ENCODE measurements at places on chromosomes 5 and 9.

- no peak for DNase-seq
Observed at GRCh38 chr5:172903790-172904189, 55.4 kb upstream of the RPL26L1 start.

- no peak for DNase-seq
Observed at GRCh38 chr5:418162-419121, 24.5 kb upstream of the EXOC3 start.

DNA sequence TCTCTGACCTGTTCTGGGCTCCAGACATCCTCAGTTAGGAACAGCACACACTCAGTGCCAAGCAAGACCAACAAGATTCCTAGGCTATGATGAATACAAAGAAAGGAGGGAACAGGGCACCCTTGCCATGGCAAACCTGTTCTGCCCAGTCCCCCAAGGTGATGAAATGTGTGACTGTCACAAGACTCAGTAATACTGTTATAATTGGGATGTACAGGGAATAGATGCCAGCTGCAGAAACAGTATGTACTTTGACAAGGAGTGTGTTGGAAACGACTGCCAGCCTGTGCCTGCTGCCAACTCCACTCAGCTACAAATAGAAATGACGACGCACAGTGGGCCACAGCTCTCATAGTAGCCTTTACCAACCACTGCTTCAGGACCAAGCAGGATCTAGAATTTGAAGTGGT lies 453.0 kb downstream of the EFNA5 start:
- no peak for DNase-seq

- no peak for DNase-seq
Observed at GRCh38 chr9:81631218-81631745, 58.1 kb downstream of the TLE1 start.

DNA sequence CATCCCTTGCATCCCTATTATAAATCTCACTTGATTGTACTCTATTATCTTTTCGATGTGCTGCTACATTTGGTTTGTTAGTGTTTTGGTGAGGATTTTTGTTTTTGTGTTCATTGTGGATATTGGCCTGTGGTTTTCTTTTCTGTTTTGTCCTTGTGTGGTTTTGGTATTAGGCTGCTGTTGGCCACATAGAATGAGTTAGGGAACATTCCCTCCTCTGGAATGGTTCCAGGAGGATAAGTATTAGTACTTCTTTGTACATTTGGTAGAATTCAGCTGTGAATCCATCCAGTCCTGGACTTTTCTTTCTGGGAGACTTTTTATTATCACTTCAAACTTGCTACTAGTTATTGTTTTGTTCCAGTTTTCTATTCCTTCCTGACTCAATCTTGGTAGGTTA lies 287.2 kb downstream of the CWC27 start:
- DNase-seq, result no peak

GRCh38 chr9:79985264-79985663 lies 413.5 kb downstream of the TLE4 start:
- DNase-seq, result no peak

GRCh38 chr5:87298692-87299362 lies 31.1 kb downstream of the RASA1 start:
- no peak for DNase-seq

DNA sequence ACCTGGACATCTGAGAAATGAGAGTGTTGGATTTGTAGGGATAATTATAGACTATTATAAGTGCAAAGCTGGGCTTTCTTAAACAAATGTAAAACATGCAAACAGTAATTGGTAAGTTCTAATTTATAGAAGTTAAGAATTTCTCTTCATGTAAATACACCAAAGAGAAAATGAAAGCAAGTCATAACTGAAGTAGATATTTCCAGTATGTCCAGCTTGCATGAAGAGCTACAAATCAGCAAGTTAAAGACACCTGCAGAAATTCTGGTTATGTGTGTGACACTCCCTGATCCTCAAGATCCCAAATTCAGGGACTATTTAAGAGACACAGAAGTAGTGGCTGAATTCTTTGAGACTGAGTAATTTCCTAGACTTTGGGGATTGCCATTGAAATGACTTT lies 308.9 kb downstream of the TLE4 start:
- DNase-seq, result no peak

GRCh38 chr9:35726931-35727330 lies 5.1 kb downstream of the TLN1 start:
- DNase-seq, result no peak

GRCh38 chr9:107274096-107274495 lies 9.0 kb upstream of the RAD23B start:
- no peak for DNase-seq

DNA sequence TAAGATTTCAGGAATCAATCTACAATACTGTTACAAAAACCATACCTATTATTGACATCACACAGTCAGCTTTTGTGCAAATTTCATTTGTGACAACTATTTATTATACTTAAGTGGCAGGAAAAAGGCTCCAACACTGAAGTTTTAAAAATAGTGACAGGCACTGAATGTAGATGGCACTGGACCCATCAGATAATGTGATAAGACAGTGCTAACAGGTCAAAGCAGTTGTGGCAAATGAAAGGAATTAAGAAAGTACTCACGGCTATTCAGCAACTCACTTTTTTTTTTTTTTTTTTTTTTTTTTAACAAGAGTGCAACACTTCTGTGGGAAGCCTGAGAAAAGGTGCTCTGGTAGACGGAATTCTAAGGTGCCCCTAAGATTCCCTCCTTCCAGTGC lies 115.0 kb upstream of the MEF2C start:
- no peak for DNase-seq

GRCh38 chr9:14903040-14903439 lies 7.2 kb downstream of the FREM1 start:
- no peak for DNase-seq

DNA sequence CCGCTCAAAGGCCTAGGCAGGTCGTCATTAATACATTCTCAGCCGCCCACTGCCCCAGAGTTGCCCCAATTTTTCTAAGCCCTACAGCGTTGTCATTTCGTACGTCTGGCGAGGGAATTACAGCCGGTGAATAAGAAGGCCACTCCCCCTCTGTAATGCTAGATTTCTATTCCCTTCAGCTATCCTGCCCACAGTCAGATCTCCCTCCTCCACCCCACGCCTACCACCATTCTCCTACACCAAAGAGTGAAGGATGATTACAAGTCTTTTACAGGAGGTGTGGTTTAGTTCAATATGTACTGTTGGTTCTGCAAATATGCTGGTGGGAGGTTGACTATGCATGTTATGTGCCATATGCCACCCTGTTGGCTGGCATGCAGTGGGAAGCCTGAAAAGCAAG lies 83.7 kb upstream of the SMIM15 start:
- DNase-seq, result no peak

- no peak for DNase-seq
Observed at GRCh38 chr9:94872083-94872833, 145.8 kb downstream of the AOPEP start.

GRCh38 chr9:99140685-99141314 lies 35.9 kb downstream of the TGFBR1 start:
- DNase-seq, result no peak

DNA sequence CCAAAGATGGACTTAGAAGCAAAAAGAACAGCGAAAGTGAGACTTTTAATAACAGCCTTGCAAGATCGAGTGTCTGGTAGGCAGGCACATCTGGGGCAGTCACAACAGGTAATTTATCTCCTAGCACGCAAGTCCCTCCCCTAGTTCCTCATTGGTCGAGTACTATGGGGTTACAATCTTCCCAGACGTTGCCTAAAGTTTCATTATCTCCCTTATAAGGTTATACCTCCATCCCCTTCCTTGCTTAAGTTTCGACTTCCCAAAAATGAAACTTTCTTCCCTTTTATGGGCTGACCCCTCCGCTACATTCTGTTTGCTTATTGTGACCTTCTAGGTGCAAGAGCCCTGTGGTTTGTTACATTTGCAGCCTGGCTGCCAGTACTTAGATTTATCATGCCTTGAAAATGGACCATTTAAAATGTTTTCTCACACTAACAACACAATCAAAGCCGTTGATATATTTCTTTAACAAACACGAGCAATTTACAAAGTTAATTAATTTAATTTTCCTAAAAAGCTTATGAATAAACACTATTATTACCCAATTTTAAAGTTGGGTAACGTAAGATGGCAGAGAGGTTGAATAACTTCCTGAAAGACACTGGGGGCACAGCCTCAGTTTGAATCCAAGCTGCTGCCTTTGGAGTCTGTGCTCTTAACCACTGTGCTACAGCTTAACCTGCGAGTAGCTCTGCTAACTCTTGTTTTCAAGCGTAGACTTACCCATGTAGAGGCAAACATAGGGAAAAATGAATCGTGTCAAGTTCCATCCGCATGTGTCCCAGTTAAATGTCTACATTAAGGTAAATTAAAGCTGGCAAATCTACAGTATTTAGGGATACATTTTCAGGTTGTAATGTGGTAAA lies 91.7 kb downstream of the EDIL3 start:
- no peak for DNase-seq

- DNase-seq, result no peak
Observed at GRCh38 chr5:19977099-19977498, 10.9 kb downstream of the CDH18 start.

GRCh38 chr5:130234816-130235215 lies 330.6 kb downstream of the CHSY3 start:
- DNase-seq, result no peak

DNA sequence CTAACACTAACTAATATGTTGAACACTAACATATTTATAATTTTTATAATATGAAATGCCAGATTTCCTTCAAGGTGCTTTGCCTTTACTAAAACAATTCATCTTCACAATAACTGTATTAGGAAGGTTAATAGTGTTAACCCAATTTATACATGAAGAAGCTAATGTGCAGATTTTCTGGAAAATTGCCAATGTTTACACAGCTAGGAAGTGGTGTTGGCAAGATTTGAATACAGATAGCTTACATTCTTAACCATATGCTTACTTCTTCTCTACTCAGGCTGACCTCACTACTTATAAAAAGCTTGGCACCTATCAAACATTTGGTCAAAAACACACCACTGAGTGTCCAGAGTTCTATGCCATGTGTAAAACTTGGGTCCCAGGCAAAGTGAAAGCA lies 445.4 kb upstream of the ITGA1 start:
- no peak for DNase-seq

DNA sequence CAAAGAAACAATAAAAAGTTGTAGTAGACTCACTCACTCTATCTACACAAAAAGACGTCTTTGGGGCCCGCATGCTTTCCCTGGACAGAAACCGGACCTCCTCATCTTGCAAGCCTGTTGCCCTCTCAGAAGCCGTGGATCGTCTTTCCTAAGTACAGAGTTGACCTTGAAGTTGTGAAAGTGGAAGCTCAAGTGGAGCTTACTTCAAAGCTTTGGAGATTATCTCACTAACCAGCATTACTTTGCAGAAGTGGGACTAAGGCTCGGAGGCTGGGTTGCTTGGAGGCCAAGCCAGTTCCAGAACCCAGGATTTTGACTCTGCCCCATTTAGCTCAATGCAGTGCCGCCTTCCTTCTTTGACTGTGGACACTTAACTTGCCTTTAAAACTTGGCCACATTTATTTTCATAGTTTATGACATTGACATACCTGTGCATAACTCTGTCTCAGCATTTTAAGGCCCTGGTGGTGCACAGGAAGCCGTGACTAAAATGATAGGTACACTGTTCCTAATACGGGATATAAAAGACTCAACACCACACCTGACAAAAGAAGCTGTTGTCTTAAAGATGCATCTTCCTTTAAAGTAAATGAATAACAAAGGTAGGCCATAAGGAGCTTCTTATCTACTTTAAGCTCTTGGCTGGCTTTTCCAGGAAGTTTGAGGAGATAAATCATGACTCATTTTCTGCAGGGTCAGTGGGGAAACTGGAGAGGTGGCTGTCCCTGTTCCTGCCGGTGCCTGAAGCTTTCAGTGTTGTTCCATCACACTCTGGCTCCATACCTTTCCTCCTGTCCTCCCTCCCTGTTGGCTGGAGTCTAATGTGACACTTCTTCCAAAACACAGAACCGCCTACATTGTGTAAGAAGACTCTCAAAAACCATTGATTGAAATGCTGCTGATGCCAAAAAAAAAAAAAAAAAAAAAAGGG lies 10.7 kb downstream of the SLC25A25 start:
- DNase-seq, result no peak

- no peak for DNase-seq
Observed at GRCh38 chr5:124919747-124920525, 173.5 kb upstream of the ZNF608 start.

DNA sequence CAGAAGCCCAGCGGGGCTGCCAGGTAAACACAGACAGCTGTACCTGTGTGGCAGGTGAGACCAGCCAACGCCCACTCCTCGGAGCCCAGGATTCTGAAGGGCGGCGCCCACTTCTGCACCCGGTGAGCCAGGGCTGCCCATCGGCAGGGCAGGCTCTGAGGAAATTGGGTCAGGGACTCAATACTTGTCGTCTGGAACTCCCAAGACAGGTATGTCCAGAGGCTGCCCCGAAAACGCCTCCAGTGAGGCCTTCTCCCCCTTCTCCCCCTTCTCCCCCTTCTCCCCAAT lies 19.8 kb downstream of the GLT6D1 start:
- DNase-seq, result no peak

DNA sequence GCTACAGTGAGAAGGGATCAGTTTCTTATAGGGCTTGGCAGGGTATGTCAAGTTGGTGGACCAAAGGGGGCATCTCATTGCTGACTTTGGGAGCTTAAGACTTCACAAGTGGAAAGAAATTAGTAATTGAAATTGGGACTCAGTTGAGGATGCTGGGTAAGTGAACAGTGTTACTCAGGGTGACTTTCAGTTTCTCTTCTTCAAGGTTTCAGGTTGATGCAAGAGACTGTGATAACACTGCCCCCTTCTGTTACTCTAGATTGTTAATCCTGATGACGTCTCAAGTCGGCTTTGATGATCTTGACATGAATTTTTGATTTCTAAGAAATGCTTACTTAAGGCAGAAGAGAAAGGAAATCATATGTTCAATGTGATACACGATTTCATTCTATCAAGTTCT lies 21.3 kb downstream of the KCTD16 start:
- DNase-seq, result no peak

- DNase-seq, result no peak
Observed at GRCh38 chr5:39721394-39721793, 296.6 kb upstream of the DAB2 start.

GRCh38 chr5:129155876-129156275 lies 61.3 kb downstream of the ISOC1 start:
- no peak for DNase-seq

DNA sequence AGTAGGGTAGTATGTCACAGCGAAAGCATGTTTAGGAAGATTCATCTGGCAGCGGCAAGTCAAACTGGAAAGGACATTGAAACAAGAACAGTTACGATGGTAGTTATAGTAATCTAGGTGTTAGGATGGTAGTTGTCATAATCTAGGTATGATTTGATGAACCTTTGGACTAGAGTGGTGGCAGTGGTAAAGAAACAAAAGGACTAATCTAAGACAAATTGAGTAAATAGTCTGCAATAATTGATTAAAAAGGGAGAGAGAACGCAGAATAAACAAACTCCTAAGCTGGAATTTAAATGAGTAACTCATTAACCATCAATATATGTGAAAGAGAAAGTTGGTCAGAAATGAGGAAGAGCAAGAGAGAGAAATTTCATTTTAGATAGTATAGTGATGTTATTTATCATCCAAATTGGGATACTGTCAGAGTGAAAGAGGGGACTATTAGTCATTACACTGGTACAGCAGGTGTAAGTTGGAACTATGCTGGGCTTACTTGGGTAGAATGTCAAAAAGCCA lies 56.8 kb downstream of the MTREX start:
- no peak for DNase-seq

Measured in mesothelial cell of epicardium (in vitro differentiated cells).